Activated CD4-positive, alpha-beta T cell treated with anti-CD3 and anti-CD28 coated beads, Interleukin-2, amount 50 U/mL, for 16 hours (primary cell): ENCODE measurements at places on chromosomes 6 and 20.

GRCh38 chr6:151063842-151064647 lies 175.7 kb upstream of the AKAP12 start:
- DNase-seq, result no peak

DNA sequence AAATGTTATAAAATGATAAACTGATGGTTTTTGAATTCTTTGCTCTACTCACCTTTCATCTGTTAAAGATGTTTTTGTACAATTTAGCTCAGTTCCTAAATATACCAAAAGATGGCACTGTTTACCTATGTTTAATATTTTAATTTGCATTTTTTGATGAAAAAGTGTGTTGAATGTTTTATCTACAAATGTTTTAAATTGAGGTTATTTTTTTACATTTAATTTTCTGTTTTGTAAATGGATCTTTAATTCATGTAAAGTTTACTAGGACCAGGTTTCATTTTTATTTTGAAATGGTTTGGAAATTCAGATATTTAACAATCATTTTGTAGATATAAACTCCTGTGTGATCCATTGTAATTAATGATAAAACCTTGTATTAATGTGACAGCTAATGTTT lies 30.0 kb downstream of the CDKAL1 start:
- DNase-seq, result no peak

- DNase-seq, result no peak
These were observed at the start of gene ATP9A for GRCh38 chr20:51767867-51768758. Gene ATP9A, minus strand, starts transcription at chr20:51768390. Its CDS starts 21 bp downstream, at chr20:51768369.

GRCh38 chr6:154261688-154262397 lies 94.8 kb downstream of the IPCEF1 start:
- no peak for DNase-seq

DNA sequence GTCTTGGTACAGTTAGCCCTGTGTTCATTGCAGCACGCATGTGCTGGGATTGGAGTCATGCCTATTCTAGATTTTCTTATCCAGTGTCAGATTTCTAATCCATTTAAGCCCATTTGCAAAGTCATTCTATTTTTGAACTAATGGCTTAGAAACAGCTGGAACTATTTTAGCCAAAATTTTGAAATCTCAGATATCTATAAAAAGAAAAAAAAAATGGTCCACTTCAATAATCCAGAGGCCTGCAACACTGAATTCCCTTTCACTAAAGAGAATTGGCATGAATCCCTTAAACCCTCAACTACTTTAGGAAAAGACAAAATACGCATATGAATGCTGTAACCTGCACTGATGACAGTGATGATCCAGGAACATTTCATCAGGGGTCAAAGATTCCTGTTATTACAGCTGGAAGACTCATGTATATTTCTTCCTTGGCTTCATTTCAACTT lies 1.5 kb downstream of the COL21A1 start:
- no peak for DNase-seq
